ENCODE measurements at places on chromosomes 12 and 14.

DNA sequence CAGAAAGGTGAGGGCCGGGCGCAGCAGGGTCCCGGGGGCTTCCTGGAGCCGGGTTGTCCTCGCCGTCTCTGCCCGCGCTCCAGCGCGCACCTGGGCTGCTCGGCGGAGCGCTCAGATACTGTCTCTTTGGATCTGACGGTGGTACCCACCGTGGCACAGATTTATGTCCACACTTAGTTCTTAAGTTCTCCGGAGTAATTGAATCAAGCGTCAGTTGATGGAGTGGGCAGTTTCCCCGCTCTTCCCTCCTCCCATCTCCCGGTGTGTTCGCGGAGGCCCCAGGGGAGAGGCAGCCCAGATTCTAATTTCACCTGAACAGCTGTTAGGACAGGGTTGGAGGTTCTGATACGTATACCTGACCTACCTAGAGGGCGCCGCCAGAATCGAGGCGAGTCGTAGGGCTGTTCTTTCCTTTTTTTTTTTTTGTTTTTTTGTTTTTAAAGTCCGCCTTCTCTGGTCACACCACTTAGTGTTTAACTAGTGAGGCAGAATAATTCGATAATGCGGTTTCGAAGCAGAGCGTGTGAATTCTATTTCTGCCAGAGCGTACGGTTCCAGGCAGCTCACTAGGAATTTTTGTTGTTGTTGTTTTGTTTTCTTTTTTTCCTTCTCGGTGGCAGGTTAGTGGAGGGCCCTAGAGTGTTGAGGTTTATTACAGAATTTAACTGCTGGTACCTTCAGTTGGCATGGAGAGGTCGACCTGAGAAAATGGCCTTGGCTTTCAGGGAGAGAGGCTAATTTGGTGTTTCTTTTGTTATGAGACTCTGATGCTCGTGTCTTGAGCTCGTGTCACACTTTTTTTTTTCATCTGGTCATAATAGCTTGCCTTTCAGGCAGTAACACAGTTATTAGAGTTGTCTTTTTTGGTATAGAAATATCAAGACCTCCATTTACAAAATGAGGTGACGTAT, 22.3 kb upstream of the GNS start:
- DNase-seq, result no peak

- DNase-seq, result no peak
Observed at GRCh38 chr12:64478661-64479060, 26.7 kb downstream of the TBK1 start.

DNA sequence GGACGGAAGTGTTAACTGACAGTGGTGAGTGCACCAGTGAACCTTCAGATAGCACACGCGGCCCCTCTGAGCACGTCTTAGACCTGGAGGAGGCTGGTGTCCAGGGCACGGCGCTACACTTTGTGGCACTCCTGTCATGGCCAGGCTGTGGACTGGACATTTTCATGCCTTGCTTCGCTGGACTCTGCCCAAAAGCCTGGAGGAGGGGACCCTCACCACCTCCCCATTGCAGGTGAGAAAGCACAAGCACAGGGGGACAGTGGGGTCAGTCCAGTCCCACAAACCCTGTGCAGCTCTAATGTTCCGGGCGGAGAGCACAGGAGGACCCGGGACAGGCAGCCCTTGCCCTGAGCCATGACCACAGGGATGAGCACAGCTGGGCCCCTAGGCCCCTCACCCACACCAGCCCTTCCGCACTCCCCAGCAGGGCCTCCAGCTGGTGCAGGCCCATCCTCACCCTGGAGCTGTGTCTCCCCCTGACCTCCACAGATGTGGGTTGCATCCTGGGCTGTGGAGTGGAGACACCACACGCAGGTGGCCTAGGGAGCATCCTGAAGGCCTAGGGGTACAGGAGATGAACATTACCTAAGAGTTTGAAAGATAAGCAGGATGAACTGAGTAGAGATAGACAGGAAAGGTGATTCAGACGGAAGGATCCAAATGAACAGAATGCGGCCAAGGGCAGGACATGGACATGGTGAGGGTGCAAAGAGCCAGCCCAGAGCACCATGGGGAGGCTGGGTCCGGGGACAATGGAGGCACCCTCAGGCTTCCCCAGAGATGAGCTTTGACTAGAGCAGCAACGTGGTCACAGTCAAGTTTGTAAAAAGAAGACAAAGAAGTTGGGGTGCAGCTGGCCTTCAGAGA, 132.8 kb downstream of the BCL11B start:
- DNase-seq, result no peak

GRCh38 chr12:116539905-116540482, 19.2 kb upstream of the MAP1LC3B2 start:
- no peak for DNase-seq

DNA sequence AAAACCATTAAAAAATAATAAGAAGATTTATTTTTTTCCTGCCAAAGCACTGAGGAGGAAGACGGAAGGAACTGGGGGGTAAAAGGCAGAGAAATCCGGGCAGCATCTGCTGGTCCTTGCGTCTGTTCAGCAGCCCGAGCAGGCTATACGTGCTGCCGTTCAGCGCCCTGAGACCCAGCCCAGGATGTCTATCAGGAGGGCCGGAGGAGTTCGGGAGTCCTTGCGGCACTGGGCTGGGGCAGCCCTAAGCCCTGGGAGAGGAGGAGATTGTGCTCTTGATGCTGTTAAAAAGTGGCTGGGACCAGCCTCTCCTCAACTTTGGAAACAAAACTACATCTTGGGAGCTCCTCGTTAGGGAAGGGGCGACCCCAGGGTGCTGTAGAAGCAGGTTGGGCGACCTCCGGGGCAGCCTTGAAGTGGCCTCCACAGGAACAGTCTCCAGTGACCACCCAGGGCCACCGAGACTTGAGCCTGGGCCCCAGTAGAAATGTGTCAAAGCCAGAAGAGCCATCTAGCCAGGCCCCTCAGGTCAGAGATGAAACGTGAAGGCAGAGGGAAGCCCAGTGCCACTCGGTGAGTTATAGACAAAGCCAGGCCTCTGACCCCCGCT, 14.3 kb downstream of the PGF start:
- no peak for DNase-seq

GRCh38 chr12:15118955-15119354, 102.3 kb downstream of the RERG start:
- DNase-seq, result no peak

GRCh38 chr14:79093531-79093930, 923.4 kb downstream of the NRXN3 start:
- no peak for DNase-seq

DNA sequence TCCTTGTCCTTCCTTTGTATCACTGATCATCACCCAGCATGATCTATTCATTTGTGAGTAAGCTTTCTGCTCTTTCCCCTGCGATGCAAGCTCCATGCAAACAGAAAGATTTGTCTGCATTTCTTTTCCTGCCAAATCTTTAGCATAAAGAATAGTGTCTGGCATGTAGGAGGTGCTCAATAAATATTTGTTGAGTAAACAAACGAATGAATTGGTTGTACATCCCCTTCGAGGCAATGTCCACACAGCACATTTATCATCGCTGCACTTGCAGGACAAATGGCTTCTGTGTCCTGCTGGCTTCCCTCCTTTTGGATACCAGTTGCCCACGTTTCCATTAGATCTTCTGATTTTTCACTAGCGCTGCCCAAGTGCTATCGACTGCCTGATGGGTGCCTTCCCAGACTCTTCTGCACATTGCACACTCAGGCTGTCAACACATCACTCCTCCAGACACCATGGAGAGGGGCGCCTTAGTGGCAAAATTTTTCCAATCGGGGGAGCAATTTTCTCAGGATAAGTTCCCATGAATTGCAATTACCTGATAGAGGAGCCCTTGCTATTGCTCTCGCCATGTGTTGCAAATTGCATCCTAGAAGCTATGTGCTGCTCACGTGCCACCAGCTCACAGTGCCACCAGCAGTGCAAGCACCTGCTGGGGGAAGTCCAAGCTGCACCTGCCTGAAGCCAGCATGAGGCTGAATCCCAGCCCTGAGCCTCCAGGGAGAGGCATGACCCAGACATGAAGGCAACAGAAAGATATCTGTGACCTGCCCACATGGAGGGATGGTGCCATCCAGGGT, 206.6 kb downstream of the KIF26A start:
- no peak for DNase-seq

DNA sequence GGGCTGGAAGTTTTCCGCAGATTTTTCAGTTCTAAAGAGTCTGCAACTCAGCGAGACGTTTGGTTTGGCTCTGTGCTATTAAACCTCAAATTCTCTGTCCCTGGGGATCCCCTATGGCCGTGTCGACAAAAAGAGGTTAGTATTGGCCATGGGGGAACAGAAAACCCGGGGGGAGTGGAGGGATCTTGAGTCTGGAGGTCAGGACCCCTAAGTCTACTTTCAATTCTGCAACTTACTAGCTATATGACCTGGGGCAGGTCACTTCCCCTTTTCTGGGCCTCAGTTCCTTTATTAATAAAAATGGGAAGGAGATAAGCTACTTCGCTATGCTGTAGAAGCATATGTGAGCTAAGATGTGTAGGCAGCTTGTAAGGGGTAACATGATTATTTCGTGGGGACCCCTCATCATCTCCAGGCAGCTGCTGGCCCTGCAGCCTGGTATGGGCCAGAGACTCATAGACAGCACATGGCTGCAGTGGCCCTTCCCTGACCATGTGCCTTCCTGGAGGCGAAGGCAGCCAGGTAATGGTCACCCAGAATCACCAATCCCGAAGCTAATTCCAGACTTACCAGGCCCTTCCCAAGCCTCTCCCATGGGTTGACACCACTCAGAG, 8.6 kb downstream of the ASB2 start:
- DNase-seq, result no peak

DNA sequence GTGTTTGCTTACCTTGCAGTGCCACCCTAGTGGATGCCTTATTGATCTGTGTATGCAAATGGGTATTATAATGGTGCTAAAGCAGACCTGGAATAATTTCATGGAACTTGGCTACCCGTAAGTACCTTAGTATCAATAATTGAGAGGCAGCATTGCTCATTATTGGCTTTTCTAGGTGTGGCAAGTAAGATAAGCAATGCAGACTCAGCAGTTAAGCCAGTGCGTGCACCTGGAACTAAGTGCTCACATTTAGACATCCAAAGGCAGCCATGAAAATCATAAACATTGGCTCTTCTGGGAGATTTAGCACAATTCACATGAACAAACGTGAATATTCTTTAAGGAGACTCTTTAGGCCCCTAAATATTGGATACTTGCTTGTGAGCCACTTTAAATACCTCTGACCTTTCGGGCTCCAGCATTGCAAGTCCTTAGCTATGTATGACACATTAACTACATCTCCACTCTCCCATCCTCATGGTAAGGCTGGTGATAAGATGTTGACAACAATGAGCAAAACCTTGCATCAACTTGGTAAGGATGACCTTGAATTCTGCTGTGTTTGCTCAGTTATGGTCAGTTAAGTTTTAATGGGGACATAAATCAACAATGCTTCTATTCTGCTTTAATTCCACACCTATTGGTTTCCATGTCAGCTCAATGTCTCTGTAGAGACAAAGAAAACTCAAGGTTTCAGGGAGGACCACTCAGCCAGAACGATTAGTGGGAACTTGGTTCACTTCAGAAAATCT, 112.0 kb downstream of the SLC5A8 start:
- no peak for DNase-seq

- DNase-seq, result no peak
Observed at GRCh38 chr14:96660667-96661066, 136.5 kb upstream of the VRK1 start.

GRCh38 chr12:68932128-68932960, 627 bp downstream of the CPM start:
- DNase-seq, result peak; percentile 5

- DNase-seq, result no peak
Observed at GRCh38 chr14:94748667-94749347, 21.1 kb downstream of the GSC start.

GRCh38 chr14:53963320-53964227, 6.9 kb upstream of the BMP4 start:
- DNase-seq, result no peak

GRCh38 chr12:56634837-56635791, 5.0 kb upstream of the BAZ2A start:
- DNase-seq, result peak; percentile 58

DNA sequence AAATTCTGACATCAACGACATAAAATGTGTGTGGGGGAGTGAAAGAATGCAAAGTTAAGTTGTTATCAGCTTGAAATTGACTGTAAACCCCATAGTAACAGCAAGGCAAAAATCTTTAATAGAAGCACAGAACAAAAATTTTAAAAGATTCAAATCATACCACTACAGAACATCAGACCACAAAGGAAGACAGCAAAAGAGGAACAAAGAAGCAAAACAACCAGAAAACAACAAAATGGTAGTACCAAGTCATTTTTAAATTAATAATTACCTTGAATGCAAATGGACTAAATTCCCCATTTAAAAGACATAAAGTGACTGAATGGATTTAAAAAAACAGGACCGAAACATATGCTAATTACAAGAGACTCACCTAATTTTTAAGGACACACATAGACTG, 31.3 kb downstream of the A2M start:
- DNase-seq, result no peak

DNA sequence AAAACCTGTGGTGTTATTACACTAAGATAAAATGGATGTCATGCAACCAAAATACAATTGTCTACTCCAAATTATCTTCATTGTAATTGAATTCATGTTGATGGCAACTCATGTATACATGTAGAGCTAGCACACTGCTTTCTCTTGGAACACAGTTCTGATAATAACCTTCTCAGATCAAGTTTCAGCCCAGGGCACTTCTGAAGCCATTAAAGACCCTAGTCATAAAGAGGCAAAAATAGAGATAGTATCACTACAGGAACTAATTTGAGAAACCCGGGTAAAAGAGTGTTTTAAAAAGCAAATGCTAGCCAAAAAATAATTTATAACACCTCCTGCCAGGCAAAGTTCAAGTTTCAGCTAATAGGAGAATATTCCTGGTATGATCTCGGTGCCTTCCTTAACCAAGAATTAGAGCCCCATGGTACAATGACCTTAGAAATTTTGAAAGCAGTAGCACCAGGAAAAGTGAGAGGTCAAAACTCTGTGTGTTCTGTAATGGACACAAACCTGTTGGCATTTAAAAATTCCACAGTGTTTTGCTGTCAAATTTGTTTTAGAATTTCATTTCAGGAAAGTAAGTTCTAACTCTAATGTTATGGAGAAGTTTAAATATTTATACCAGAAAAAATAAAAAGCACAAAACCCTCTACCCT, 105.0 kb upstream of the FRMD6 start:
- DNase-seq, result no peak

All from activated CD4-positive, alpha-beta T cell treated with anti-CD3 and anti-CD28 coated beads, Interleukin-2, amount 50 U/mL, for 1 hour (primary cell).